ENCODE measurements at places on chromosomes 2 and 18. TPM values are rescaled to one million over a fixed set of nuclear protein-coding genes. Genes with fewer than 3 reads are reported as not detected.

DNA sequence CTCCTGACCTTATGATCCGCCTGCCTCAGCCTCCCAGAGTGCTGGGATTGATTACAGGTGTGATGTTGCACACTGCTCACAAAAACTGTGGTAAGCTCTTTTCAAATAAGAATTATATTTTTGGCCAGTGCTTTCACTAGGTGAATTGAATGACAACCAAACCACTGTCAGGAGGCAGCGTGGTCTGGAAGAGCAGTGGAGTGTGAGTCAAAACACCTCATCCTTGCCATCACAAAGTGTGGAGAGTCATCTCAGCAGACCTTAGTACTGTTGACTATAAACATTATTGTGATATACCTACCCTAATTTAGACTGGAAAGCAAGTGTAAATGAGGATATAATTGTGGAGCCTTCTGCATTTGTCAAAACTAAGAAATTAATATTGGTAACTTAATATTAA lies 61.3 kb downstream of the UBE2E3 start:
- DNase-seq = peak; percentile 15
- H3K27ac ChIP-seq = no peak overlapping the region
- no peak overlapping the region for H3K4me3 ChIP-seq
- no peaks in the 10 kb centered on the region for H3K36me3 ChIP-seq
- H3K4me1 ChIP-seq = peaks cover 33% of the 10 kb centered on the region

RAB17 gene
- total RNA-seq = 0.09 TPM

NEU4 gene
- total RNA-seq = 1.4 TPM

GRCh38 chr2:83584672-83585071 lies 874.4 kb downstream of the SUCLG1 start:
- no peak overlapping the region for H3K4me3 ChIP-seq
- H3K36me3 ChIP-seq = no peaks in the 10 kb centered on the region
- H3K27me3 ChIP-seq = no peaks in the 10 kb centered on the region

NHEJ1 gene
- 21.1 TPM for total RNA-seq

IGFBP2 gene
- 3.6 TPM for total RNA-seq

- H3K4me3 ChIP-seq = no peak overlapping the region
- H3K27ac ChIP-seq = no peak overlapping the region
- H3K36me3 ChIP-seq = no peaks in the 10 kb centered on the region
- H3K4me1 ChIP-seq = no peaks in the 10 kb centered on the region
- no peak for DNase-seq
Measured at GRCh38 chr2:13660231-13660630, 943.5 kb downstream of the TRIB2 start.

GRCh38 chr18:33350256-33350655 lies 90.3 kb downstream of the CCDC178 start:
- no peaks in the 10 kb centered on the region for H3K4me1 ChIP-seq
- H3K36me3 ChIP-seq = no peaks in the 10 kb centered on the region
- DNase-seq = no peak
- no peaks in the 10 kb centered on the region for H3K27me3 ChIP-seq

ZNF407 gene
- 11.9 TPM for total RNA-seq

MAP3K19 gene
- total RNA-seq = not detected

GPR39 gene
- total RNA-seq = not detected
